ENCODE measurements at places on chromosomes 11 and 22. TPM values are rescaled to one million over a fixed set of nuclear protein-coding genes. Genes with fewer than 3 reads are reported as not detected.

Gene FREY1
- total RNA-seq = 0.14 TPM

DNA sequence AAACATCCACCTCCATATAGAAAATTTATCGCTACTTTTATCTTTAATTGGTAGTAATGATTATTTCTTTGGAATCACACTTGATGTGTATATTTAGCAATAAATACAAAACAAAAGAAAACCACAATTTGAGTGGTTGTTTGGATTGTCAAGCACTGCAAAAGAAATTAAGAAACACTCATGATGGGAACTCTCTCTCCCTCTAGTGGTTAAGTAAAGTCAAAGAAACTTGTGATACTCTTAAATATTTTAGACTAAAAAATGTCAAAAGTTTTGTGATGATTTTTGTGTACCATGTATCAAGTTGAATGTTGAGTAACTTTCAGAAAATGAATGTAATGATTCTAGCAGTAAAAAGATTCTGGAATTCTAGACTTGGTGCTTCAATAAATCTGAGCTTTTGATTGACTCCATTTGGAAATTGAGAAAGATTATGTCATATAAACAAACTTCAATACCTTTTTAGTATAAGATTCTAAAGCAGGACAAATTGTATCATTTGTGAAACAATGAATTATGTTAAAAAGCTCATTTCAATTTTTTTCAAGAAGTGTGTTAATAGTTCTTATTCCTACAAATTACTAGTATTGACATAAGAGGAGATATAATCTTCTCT lies 20.8 kb downstream of the MUC15 start:
- no peak for DNase-seq

Gene TBRG1
- 26.0 TPM for total RNA-seq

GRCh38 chr11:128749974-128750373 lies 56.1 kb downstream of the FLI1 start:
- DNase-seq = no peak

DNA sequence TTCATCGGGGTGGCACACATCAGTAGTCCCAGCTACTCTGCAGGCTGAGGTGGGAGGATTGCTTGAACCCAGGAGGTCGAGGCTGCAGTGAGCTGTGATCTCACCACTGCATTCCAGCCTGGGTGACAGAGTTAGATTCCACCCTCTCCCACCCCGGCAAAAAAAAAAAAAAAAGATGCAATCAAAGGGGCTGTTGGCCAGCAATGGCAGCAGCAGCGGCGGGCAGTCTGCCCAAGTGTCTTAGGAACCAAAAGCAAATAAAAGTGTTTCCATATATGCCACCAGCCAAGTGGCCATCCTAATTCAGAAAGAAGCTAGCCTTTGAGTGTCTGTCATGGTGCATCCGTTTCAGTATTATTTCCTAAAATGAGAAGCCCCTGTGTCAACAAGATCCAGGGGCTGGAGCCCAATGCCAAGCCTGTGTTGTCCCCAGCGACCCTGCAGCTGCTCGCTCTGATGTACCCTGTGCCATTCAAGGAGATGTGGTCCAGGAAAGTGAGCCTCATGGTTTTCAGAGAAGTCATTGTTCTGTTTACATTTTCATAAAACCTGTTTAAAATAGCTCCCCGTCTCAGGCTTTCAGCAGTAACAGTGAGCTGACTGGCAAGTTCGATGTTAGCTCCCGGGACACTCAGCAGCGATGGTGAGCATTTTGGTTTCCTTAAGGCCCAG lies 12.5 kb downstream of the CDPF1 start:
- no peak for DNase-seq
